Stimulated activated CD4-positive, alpha-beta T cell treated with anti-CD3 and anti-CD28 coated beads, Interleukin-15, amount 100 ng/mL, for 1 hour (primary cell): ENCODE measurements at places on chromosomes 13 and 19.
A peak's percentile ranks its signal among the peaks of the same experiment; 100 is the strongest.

DNA sequence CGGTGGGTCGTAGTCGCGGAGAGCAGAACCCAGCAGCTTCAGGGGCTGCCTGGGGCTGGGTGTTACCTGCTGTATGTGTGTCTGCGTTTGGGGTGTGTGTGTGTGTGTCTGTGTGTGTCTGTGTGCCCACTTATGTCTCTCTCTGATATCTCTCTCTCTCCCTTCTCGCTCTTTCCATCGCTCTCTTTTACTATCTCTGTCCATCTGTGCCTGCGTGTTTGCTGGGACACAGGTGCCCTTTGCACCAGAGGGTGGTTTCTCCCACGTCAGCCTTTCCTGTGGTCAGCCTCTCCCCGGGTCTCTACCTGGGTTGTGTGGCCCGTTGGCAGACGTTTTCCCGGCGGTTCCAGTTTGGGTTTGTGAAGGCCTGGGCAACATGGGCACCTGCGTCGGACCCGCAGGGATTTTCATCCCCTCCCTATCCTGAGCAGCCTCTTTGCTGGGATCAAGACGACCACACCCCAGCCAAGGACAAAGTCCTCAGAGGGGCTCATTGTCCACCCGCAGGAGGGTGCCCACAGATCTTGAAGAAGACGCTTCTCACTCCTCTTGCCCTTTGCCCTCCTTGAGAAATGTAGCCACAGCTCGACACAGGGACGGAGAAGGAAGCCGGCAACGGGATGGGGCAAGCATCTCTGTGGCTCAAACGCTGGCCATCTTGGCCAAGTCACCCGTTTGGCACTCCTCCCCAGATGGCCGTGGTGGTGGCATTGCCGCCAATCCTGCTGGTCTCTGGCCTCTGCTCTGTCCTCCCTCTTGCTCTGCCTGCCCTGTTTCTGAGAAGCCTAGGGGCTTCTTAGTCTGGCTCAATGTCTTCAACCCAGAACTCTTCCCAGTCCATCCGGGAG is 43.3 kb downstream of the ZNF146 start:
- DNase-seq = no peak

DNA sequence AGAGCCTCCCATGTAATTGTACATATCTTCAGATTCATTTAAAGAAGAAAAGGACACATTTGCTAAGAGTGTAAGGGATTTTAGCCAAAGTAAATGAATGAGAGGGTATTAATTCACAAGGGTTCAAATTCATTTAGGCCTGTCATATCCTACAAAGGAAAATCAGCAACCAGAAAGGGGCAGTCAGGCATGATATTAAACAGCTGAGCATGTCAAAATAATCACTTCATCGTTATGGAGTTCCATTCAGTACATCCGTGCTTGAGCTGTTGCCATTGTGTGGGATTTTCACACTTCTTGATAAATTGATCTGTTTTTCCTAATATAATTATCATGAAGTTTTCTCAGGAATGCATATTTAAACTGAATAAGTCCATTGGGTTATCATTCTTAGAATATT is 567.1 kb downstream of the GPC5 start:
- no peak for DNase-seq

GRCh38 chr19:46487802-46488445 is 7.7 kb downstream of the PNMA8B start:
- peak; percentile 54 for DNase-seq

DNA sequence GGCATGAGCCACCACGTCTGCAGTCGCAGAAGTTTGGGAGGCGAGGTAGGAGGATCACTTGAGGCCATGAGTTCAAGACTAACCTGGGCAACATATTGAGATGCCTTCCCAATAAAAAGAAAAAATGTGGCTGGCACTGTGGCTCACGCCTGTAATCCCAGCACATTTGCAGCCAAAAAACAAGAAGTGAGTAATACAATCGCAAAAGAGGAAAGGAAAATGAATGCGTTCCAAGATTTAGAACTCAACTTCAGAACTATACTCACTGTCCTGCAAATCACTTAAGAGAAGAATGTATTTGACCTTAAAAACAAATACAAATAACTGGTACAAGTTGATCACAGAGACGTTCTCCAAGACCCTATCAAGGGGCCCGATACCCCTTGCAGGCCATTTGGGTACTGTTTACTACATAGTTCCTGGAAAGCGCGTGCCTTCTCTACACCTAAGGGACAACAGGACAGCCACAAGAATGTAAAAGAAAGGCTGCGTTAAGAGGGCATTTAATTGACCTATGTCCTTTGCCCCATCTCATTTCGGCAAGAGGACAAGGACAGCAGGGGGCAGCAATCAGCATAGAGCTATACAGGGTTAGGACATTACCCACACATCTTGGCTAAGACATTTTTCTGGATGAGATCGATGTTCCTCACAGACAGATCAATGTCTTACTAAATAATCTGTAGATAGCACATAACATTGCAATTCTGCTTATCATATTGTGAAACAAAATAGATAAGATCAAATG is 41.3 kb downstream of the FLT3 start:
- peak; percentile 12 for DNase-seq

- DNase-seq = no peak
These were observed 120.6 kb downstream of the COL4A1 start for GRCh38 chr13:110186231-110186855.

DNA sequence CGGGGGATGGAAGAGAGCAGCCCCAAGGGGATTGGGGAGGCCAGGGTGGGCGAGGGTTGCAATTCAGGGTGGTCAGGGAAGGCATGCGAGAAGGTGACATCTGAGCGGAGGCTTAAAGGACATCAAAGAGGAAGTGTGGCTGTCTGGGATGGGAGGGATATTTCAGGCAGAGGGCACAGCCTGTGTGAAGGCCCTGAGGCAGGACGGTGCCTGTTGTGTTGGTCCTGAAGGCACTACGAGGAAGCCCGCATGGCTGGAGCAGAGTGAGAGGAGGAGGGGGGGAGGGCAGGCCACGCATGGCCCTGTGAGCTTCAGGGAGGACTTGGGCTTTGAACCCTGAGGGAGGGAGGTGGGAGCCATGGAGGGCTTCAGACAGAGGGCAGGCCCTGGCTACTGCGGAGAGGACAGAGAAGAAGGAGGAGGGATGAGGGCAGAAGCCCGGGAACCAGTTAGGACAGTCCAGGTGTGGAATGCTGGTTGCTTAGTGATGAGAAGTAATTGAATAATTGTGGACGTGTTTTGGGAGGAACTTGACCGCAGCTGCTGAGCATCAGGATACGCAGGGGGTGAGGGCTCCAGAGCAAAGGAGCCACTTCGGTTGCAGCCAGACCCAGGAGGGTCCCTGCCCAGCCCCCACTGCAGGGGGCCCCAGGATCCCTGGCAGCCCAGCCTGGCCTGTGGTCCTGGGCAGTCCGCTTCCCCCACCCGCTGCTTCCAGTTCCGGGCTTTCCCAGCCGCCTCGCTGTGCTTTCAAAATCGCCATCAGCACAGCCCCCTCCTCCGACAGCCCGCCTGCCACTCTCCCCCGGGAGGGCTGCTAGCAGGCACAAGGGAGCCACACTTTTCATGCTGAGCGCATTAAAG is 6.2 kb downstream of the TLE6 start:
- DNase-seq = no peak

DNA sequence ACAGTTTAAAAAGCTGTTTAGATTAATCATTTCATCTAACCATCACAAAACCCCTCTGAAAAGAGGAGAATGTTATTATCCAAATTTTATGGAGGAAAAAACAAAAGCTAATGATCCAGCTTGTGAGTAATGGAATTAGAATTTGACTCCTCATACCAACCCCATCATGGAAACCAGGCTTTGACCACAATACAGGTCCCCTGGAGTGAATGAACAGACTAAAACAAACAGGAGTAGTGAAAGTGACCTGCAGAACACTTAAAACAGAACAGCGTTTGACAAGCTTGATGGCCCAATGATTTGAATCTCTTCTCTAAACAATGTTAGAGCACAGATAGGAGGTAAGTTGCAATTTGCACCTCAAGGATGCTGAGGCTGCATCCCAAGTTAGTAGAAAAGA is 230.0 kb downstream of the DCT start:
- DNase-seq = no peak
